ENCODE measurements at places on chromosomes 3 and 15.

DNA sequence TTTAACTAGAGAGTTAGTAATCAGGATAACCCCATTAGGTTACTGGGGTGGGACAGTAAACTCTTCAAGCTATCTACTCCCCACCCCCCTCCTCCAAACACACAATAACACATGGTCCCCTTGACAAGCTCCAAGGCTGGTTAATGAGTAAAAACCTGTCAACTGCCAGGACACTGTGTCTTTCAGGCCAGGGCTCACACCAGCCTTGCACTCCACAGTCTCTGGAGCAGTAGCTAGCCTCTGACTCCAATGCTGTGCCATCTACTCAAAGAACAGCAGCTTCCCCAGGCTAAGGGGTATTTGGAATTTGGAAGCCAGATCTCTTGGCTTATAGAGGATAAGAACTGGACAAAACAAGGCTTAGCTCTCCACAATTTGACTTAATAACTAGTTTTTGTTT, 115.8 kb downstream of the LRIG1 start:
- H3K4me3 ChIP-seq = no peak overlapping the region
- H3K27ac ChIP-seq = no peak overlapping the region
- no peaks in the 10 kb centered on the region for H3K4me1 ChIP-seq
- DNase-seq = no peak

DNA sequence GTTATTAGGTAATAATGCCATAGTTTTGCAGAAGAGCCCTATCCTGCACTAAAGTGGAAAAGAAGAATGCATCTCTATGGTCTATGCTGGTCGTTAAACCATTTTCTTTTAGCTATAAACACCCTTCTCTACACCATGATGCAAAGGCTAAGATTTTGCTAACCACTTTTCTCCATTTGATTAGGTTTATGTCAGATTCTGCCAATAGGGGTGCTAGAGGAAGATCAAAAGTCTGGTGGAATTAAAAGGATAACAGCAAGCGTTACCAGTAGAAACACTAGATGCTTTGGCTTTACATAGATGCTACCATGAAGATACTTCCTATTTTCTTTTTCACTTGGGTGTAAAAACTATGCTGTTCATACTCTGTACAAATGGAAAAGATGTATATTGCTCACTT, 669.8 kb upstream of the ARPP21 start:
- no peaks in the 10 kb centered on the region for H3K27me3 ChIP-seq
- H3K27ac ChIP-seq = no peak overlapping the region
- H3K36me3 ChIP-seq = no peaks in the 10 kb centered on the region
- DNase-seq = no peak
- no peak overlapping the region for H3K4me3 ChIP-seq

DNA sequence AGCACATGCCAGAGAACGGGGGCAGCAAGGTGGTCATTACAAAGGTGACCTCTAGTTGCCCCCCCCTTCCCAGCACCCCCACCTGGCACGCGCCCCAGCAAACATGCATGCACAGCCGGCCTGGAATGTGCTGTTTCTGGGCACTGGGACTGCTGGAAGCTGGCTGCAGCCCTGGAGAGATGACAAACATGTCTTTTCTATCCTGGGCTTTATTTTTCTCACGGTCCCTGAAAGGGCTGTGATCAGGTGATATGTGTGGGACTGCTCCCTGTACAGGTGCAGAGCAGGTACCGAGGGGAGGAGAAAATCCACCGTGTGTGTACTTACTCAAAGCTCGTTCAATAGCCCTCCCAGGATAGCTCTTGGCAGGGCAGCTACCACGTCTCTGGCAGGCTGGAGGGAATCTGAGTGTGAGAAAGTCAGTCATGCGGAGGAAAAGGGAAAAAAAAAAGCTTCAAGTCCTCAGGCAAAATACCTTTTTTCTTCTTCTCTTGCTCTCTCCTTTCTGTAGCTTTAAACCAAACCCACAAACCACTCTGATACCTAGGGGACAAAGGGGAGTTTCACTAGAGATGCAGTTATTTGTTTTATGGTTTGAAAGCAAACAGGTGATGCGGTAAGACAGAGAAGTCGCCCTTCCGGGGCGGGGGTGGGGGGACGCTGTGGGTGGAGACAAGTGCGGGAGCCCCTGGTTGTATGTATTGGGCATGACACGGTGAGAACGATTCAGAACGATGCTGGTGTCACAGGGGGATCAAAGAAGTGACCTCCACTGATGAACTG, 5.0 kb upstream of the HES1 start:
- no peaks in the 10 kb centered on the region for H3K36me3 ChIP-seq
- peaks cover 35% of the 10 kb centered on the region for H3K4me1 ChIP-seq
- H3K27me3 ChIP-seq = peaks cover 18% of the 10 kb centered on the region

DNA sequence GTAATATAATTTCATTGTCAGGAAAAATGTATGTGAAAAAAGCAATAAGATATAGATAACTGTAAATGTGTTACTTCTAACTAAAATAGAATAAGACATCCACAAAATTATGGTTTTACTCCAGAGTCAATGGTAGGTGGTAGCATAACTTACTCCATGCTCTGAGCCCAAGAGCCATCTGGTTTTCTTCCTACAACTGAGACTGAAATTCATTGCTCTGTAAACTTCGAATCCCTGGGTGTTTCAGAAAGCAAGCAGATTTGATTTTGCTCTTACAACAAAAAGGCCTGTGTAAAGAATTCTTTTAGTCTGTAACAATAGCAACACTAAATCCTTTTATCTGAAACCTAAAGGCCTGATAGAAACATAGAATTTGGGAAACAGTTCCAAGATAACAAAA, 805.9 kb downstream of the AGBL1 start:
- no peaks in the 10 kb centered on the region for H3K27me3 ChIP-seq
- H3K36me3 ChIP-seq = no peaks in the 10 kb centered on the region
- no peak overlapping the region for H3K27ac ChIP-seq
- no peak overlapping the region for H3K4me3 ChIP-seq

DNA sequence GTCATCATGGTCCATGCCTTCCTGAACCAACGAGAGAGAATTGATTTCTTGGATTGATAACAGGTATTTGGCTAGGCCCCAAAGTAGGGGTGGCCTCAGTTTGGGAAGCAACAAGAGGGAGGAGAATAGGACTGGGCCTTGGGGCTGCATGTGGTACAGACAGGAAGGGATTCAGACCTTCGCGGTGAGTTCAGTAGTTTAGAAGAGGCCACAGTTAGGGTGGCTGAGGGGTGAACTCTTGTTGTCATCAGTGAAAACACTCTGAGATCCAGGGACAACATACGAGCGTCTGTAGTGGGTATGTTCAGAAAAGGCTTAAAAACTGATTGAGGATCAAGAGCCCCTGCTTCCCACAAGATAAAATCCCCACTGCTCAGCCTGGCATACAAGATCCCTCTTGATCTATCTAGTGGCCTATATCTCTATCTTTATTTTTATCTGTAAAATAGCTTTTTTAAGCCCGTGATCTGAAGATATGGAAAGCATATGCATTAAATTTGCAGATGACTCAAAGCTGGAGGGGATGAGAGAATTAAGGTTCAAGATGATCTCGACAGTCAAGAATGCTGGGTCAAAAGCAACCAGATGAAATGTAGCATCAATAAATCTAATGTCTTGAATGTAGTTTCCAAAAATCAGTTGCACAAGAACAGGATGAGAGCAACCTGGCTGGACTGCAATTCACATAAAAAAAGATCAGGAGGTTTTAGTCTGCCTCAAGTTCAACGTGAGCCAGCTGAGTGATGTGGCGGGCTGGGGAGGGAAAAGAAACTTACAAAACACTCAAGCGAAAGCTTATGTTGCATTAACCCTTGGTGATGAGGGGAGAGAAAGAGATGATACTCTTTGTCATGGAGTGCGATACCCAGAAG, 221.1 kb upstream of the TLE3 start:
- H3K36me3 ChIP-seq = no peaks in the 10 kb centered on the region
- H3K4me3 ChIP-seq = no peak overlapping the region
- peaks cover 43% of the 10 kb centered on the region for H3K4me1 ChIP-seq
- no peak overlapping the region for H3K27ac ChIP-seq

GRCh38 chr3:98807561-98807960, 44.4 kb downstream of the ST3GAL6 start:
- DNase-seq = no peak
- no peak overlapping the region for H3K4me3 ChIP-seq

GRCh38 chr3:9028134-9028533, 64.9 kb upstream of the RAD18 start:
- no peaks in the 10 kb centered on the region for H3K27me3 ChIP-seq
- H3K4me3 ChIP-seq = no peak overlapping the region
- no peaks in the 10 kb centered on the region for H3K4me1 ChIP-seq
- H3K36me3 ChIP-seq = peaks cover 24% of the 10 kb centered on the region

DNA sequence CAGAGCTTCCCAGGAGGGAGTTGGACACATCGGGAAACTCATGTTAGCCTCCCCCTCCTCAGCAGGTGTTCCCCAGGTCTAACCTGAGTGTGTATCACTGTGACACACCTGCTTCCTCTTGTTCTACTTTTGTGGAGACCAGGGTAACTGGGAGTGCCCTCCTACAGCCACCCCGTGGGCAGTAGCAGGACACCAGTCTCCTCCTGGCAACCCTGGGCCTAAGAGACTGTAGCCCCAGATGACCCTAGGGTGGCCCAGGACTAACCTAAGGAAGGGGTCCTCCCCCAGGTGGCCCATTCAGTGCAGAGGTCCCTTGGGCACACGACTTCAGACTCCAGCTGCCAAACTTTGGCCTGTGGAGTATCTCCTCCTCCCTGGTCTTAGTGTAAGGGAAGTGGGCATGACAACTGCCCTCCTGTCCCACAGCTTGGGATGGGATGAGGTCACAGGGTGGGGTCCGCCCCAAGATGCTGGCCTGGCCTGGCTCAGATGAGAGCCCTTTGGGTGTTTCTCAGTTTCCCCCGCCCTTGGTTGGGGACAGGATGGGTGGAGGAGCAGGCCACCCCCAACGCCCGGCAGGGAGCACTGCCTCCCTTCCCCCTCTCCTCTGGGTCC, 4.8 kb downstream of the CSK start:
- peaks cover 84% of the 10 kb centered on the region for H3K4me1 ChIP-seq
- no peaks in the 10 kb centered on the region for H3K36me3 ChIP-seq
- peak overlapping the region; percentile 84 for H3K4me3 ChIP-seq
- DNase-seq = no peak
- H3K27me3 ChIP-seq = no peaks in the 10 kb centered on the region

GRCh38 chr15:80211976-80212375, 40.0 kb downstream of the CTXND1 start:
- H3K4me1 ChIP-seq = peaks cover 4% of the 10 kb centered on the region
- H3K27me3 ChIP-seq = no peaks in the 10 kb centered on the region
- H3K36me3 ChIP-seq = no peaks in the 10 kb centered on the region
- DNase-seq = no peak

GRCh38 chr15:50531163-50531562, 15.3 kb downstream of the USP50 start:
- no peak overlapping the region for H3K27ac ChIP-seq
- H3K4me3 ChIP-seq = no peak overlapping the region
- DNase-seq = no peak
- no peaks in the 10 kb centered on the region for H3K36me3 ChIP-seq

DNA sequence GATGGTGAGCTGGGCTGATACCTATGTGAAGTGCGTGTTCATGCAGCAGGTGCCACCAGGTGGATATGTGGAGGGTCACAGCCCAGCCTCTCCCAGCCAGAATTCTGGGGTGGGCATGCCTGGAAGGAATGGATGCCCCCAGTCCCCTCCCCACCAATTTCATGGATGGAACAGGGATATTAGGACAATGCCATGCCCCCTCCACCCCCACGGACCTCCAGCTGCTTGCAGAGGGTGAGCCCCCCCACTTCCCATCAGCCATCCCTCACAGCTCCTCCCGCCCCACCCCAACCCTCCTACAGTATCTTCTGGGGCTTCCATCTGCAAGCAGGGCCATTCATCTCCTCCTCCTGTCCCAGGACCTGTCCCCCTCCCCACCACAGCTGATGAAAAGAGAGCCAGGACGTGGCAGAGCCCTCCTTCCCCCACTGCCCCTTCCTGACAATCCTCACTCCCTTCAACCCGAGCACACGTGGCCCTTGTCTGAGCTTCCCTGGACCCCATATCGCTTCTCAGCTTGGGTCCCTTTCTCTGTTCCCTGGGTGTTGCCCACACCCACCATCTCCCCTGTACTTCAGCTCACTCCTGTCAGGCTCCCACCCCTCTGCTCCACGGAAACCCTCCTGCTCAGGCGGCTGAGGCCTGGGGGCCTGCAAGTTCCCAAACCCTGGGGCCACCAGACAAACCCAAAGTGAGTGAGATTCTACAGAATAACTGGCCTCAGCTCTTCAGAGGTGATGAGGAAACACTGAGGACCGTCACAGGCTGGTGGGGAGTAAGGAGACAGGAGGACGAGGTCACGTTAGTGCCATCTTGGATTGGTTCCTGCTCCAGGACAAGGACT, 2.8 kb upstream of the SEMA3G start:
- H3K27ac ChIP-seq = no peak overlapping the region
- H3K4me1 ChIP-seq = peaks cover 3% of the 10 kb centered on the region
- H3K27me3 ChIP-seq = no peaks in the 10 kb centered on the region
- no peaks in the 10 kb centered on the region for H3K36me3 ChIP-seq
- no peak for DNase-seq

- no peak overlapping the region for H3K27ac ChIP-seq
- H3K27me3 ChIP-seq = no peaks in the 10 kb centered on the region
- H3K36me3 ChIP-seq = no peaks in the 10 kb centered on the region
- H3K4me1 ChIP-seq = peaks cover 4% of the 10 kb centered on the region
Measured at GRCh38 chr3:174089592-174089991, 692.0 kb downstream of the NLGN1 start.

DNA sequence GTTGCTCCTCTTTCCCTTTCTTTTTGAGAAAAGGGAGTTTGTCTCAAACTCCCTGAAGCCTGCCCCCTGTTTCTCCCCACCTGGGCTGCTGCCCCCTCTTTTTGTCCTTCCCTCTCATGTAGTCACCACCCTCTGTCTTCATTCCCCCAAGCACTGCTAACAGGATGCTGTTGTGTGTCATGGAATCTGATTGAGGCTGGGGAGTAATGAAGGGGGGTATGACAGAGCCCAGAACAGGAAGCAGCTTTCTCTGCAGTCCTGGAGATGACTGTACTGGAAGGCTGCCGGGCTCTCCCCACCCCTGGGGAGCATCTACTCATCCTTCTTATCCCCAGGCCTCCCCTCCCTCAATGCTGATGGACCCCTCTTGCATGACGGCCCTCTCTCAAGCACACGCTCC, 181.6 kb downstream of the ABHD5 start:
- no peaks in the 10 kb centered on the region for H3K27me3 ChIP-seq
- no peak overlapping the region for H3K4me3 ChIP-seq
- no peaks in the 10 kb centered on the region for H3K4me1 ChIP-seq
- no peak for DNase-seq
- no peaks in the 10 kb centered on the region for H3K36me3 ChIP-seq
- H3K27ac ChIP-seq = no peak overlapping the region

- H3K4me1 ChIP-seq = no peaks in the 10 kb centered on the region
- no peak for DNase-seq
- H3K4me3 ChIP-seq = no peak overlapping the region
- H3K27ac ChIP-seq = no peak overlapping the region
Measured at GRCh38 chr3:140166861-140167599, 232.0 kb downstream of the CLSTN2 start.
